NCI-H1092 (cell line): ENCODE measurements at places on chromosomes 6 and 20.

DNA sequence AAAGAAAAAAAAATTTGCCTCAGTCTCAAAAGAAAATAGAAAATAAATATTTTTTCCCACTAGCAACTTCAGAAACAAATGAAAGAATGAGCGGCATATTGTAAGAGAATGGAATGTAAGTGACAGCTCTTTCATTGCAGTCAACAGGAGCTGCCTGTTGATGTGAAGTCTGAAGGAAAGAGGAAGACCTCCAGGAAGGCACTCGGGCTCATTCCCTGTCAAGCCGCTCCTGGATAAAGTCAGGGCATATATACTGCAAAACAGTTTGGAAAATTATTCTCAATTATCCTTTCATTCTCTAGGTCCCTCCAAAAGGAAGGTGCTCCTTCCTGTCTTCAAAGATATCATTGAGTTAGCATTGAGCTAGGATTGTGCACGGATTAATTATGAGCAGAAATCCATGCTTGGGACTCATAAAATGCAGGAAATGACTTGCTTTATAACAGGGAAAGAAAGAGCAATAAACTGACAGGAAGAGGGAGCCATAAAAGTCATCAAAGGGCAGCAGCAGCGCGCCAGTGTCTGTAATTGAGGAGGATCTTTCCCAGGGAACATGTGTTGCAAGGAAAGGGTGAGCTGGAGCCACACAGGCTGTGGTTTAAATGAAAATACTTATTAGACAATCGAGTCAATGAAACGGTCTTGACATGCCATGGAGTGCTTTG lies 218.2 kb downstream of the C6orf118 start:
- DNase-seq = no peak

DNA sequence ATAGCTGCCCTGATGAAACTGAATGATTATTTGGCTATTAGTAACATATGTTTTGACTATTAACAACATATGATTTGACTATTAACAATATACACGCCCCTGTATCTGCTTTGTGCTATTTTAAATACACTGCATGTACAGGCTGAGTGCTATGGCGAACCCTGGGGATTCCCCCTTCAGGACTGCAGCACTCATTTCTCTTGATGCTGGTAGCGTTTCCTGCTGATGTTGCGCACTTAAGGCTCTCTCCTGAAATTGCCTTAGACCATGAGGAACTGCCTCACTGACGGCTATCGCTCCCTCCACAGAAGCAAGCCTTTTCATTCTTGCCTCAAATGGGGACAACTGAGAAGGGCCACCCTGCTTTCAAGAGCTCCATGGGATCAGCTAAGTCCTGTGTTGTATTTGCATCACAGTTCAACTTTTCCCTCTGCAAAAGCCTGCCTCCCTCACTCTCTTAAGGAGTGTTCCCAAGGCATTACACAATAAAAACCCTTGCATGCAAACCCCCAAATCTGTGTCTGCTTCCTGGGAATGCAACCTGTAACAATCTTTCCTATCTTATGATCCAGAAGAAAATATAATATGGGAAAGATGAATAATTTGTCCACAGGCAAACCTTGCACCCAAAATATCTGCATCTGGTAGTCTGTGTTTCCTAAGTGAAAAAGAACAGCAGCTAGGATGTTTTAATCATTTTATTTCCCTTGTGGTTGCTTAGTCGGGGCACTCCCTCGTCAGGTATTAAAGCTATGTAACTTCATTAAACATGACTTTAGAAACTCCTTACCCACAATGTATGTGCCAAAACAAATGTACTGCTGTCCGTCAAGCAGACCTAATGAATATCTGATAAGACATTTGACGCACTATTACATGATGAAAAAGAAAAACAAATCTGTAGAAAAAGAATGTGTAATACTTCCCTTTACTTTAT lies 456.4 kb downstream of the COL12A1 start:
- DNase-seq = no peak

- DNase-seq = peak; percentile 51
Observed at GRCh38 chr6:141464896-141465295, 667.8 kb upstream of the GJE1 start.

DNA sequence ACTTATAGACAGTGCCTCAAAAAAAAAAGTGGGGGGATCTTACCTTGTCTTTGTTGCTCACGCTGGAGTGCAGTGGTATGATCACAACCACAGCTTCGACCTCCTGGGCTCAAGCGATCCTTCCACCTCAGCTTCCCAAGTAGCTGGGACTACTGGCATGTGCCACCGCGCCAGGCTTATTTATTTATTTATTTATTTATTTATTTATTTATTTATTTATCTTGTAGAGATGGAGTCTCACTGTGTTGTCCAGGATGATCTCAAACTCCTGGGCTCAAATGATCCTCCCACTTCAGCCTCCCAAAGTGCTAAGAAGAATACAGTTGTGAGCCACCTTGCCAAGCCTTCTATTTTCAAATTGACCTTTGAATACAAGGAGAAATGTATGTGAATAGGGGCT lies 553.0 kb upstream of the BTBD3 start:
- DNase-seq = no peak

DNA sequence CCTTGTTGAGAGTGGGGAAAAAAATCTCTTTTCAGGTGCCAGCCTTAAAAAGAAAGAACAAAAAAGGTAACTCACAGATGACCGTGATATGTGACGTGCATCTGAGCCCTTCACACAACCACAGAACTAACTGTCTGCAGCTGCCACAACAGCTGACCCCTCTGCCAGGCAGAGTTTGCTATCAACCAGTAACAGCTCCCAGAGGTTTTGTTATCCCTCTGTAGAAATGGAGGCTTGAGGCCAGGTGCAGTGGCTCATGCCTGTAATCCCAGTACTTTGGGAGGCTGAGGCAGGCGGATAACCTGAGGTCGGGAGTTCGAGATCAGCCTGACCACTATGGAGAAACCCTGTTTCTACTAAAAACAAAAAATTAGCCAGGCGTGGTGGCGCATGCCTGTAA lies 42.8 kb downstream of the SLC52A3 start:
- DNase-seq = no peak

GRCh38 chr6:3617681-3618311 lies 133.7 kb downstream of the PXDC1 start:
- DNase-seq = no peak

- DNase-seq = no peak
Observed at GRCh38 chr6:46760925-46761324, 14.2 kb downstream of the ANKRD66 start.

DNA sequence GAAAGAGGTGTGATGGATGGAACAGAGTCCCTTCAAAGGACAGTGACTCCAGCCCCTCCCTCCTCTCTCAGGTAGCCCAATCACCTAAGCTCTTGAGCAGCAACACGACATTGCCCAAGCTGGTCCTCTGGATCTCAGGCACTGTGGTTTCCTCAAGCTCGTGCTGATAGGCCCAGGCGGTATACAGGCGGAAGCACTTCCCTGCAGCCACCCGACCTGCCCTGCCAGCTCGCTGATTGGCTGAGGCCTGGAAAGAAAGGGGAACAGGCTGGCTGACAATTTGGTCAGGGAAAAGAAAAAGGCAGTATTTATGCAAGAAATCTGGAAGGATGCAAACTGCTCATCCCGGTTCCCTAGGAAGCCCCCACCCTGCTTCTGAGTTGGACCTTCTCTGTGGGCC lies 9.6 kb downstream of the C6orf136 start:
- no peak for DNase-seq

DNA sequence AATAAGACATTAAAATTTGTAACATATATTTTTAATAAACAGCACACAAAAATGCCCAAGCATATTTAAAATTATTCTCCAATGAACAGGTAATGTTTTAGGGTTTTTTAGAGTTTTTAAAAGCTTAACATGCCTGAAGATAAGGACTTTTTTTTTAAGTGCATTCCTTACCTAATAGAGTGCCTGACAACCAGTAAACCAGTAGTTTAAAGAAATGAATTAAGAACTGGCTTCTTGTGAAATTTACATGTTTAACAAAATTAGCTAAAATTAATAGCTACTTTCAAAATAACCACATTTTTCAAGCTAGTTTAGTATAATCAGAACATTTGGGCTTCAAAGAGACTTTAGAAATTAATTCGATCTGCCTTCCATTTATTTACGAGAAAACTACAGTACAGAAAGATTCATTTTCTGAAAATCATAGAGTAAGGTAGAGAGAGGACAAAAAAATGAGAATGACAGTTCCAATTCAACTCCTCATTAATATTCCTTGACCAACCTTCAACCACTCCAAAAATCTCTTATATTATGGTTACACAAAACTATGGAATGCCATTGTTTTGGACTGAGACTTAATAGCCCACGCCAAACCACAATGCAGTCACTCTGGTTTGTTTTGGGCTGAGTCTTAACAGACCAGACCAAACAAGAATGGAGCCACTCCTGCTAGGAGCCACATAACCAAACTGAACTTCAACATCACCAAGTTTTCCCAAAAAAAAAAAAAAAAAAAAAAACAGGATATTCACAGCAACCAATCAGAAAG lies 5.7 kb upstream of the PLN start:
- DNase-seq = no peak

- DNase-seq = no peak
Observed at GRCh38 chr20:20992277-20992676, 113.9 kb downstream of the LINC00237 start.
